ENCODE measurements at places on chromosomes 3 and 15.

GRCh38 chr15:85314633-85315032 is 65.8 kb upstream of the AKAP13 start:
- no peak for DNase-seq

DNA sequence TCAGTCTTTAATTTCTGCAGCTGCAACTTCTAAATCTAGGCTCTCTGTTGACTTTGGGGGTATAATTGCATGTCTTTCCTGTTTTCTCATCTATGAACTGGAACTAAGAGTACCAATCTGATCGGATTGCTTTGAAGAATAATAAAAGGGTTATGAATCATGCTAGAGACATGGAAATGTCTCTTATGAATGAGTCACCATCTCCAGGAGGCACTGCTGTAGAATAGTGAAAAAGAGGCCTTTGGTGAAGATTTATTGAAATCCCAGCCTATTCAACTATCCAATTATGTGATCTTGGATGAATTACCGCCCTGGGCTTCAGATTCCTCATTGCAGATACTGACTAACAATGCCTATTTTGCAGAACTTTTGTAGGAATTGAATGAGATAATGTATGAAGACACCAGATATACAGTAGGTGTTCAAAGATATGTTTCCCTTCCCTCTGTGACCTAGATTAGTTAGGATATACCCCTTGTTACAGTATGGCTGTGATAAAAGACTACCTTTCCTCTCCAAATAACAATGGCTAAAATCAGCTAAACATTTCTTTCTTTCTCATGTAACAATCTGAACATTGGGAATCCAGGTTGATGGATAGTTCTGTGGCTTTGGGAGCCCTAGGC is 11.5 kb upstream of the CMTM8 start:
- no peak for DNase-seq

GRCh38 chr3:99881121-99881524 is 63.5 kb downstream of the CMSS1 start:
- DNase-seq = no peak

DNA sequence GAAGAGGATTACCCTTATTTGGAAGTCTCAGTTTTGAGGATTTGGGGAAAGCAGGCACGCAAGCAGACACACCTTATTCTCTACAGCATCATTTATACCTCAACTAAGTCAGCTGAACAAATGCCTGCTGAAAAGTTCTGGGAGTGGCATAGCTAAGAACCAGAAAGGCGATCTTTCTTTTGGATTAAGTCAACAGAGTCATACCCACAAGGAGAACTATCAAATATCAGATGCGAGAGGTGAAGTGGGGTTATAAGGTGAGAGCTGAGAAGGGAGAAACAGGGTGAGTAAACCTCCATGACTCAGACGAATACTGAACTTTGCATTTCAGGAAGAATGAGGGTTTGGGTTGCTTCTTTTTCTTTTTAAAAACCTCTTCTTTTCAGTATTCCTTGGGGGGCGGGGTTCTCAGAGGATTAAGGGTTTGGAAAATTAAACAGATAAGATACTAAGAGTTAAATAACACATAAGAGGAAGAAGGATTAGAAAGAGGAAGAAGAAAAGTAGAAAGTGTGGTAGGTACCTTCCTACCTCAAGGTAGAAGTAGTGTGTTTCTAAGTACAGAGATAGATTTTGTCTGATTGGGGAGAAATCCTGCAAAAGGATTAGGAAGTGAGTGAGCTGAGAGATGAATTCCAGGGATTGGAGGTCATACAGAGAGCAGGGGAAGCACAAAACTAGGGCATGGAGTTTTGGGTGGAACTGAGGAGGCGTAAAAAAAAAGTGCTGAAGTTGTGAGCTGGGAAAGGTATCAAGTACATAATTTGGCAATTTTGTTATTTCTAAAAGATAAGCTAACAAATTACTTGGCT is 41.3 kb upstream of the ICE2 start:
- no peak for DNase-seq

- DNase-seq = no peak
These were observed 164.6 kb upstream of the LINGO1 start for GRCh38 chr15:77797270-77797669.

- DNase-seq = peak; percentile 32
These were observed 3.6 kb upstream of the GLCE start for GRCh38 chr15:69156736-69157381.

DNA sequence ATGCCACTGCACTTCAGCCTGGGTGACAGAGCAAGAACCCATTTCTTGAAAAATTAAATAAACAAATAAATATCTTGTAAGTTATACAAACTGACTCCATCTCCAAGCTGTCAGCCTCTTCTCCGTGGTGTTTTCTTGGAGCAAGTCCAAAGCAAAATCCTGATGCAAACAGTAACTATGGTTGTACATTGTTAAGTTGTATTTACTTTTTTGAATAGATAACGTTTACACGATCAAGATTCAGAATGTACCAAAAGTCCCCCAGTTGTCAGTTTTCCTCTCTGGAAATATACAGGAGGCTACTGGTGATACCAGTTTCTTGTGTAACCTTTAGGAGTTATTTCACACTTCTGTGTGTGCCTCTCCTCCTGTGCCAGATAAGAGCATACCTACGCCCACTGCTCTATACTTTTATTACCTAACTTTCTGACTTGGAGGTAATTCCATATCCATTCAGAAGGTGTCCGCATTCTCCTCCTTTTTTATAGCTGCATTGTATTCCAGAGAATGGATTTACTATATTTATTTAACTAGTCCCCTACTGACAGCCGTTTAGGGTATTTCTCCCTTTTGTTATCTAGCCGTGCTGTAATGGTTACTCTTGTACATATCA is 14.2 kb downstream of the CMTM7 start:
- DNase-seq = no peak

- DNase-seq = no peak
These were observed 102.1 kb downstream of the LINGO1 start for GRCh38 chr15:77530576-77530975.

GRCh38 chr15:76057332-76058000 is 2.3 kb upstream of the TMEM266 start:
- DNase-seq = no peak

- no peak for DNase-seq
These were observed 38.8 kb upstream of the B3GNT5 start for GRCh38 chr3:183214277-183214612.

- no peak for DNase-seq
These were observed 79.6 kb downstream of the CRYGS start for GRCh38 chr3:186464424-186465093.

DNA sequence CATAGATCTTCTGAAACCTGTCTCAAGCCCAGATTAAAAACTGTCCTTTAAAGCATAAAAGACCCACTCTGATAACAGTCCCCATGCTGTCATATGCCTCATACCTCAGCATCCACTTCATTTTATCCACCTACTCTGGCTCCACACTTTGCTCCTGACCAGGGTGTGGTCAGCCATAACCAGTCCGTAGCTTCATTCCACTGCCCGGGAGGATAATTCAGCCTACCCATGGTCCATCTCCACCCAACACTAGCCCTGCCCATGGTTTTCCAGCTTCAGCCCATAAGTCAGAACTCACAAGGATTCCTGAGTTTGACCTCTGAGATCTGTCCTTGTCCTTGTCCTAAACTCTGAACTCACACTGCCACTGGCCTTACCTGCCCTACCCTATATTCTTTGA is 262.1 kb upstream of the MANF start:
- no peak for DNase-seq

- DNase-seq = no peak
These were observed 12.5 kb downstream of the CHDH start for GRCh38 chr3:53833700-53834099.

DNA sequence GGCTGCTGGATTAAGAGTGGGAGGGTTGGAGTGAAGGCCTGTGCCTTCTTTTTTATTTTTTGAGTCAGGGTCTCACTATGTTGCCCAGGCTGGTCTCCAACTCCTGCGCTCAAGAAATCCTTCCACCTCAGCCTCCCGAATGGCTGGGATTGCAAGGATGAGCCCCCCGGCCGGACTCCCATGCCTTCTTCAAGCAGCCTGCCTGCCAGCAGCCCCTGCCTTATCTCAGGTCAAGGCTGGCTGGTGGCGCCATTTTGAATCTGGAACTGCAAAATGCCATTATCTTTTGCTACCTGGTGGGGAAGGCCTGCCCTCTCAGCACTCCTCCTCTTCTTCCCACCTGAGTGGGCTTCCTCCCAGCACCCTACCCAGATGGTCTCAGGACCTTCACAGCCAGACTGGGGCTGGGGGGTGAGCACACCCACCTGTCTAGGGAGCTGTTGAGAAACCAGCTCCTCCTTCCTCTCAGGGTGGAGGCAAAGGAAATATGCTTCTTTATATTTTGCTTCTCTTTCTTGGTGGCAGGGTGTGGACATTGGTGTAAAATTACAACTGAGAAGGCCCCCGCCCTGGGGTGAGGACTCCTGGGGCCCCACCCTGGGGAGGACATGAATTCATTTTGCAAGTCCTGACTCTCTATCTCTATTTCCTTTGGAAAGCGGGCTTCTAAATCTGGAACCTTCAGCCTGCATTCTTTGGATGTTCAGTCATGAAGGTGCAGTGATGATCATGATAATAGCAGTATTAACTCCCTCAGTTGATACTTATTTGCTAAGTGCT is 7.7 kb upstream of the FLNB start:
- no peak for DNase-seq

- DNase-seq = no peak
These were observed 144.1 kb upstream of the PEX5L start for GRCh38 chr3:180180795-180181194.

GRCh38 chr15:61541516-61541915 is 312.4 kb upstream of the RORA start:
- no peak for DNase-seq

DNA sequence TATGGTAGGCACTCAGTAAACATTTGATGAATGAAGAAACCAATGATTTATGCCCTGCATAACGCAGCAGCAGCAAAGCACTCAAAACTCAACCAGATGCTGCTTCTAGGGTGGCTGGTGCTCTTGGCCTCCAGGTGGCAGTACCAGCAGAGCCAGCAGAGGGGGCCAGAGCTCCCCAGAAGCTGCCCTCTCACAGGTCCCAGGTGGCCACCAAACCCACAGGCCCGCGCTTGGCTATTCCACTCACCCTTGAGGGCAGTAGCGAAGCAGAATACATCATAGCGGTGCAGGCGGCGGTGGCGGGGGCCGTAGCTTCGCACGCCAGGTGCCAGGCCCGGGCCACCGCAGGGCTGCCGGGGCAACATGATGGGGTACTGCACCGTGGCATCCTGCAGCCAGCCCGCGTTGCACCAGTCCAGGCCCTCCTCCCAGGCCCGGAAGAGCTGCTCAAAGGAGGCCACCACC is 16.6 kb downstream of the HAPLN3 start:
- DNase-seq = peak; percentile 2

DNA sequence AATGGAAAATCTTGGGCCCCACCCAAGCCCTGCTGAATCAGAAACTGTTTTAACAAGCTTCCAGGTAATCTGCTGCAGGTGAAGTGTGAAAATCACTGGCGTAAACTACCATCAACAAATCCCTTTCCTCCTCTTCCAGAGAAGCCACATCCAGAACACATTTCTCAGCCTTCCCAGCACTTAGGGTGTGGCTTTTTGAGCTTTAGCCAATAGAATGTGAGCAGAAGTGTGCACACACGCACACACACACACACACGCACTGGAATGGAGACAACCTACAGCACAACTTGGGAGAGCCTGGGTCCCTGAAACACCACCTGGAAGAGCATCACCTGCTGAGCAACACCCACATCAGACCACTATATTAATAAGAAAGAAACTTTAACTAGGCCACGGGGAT is 98.6 kb downstream of the OSBPL10 start:
- DNase-seq = no peak

DNA sequence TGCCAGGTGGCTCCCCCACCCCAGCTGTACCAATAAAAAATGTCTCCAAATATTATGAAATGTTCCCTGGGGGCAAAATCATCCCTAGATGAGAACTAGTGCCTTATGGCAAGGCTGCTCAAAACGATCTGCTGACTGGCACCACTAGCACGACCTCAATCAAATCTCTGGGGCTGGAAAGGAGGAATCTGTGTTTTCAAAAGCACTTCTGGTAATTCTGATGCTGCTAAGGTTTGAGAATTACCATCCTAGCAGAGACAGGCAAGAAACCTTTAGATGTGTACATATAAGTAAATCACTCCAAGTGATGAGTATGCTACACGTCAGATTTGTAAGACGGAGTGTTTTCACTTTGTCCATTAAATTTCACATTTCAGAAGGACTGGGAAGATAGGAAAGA is 360.1 kb upstream of the THRB start:
- no peak for DNase-seq

- no peak for DNase-seq
These were observed 93.6 kb upstream of the POU1F1 start for GRCh38 chr3:87370007-87370406.

GRCh38 chr3:131036986-131037385 is 10.3 kb downstream of the NEK11 start:
- DNase-seq = no peak

DNA sequence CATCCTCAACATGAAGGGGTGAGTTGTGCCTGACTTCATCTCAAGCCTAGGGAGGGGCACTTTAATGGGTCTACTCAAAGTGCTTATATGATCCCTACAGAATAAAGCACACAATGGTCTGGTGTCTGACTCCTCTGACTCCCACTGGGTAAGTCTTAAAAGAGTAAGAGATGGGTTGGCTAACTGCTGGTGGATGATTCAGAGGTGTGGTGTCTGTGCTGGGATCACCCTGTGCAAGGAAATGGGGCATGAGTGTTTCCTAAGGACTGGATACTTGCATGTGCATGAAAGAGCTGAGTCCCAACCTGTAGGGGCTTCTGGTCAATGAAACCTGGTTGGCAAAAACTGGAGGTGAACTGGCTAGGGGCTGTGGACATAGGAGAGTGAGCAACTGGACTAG is 158.8 kb downstream of the IL20RB start:
- DNase-seq = no peak

GRCh38 chr15:25863111-25863967 is at the start of gene ATP10A:
ATP10A (minus strand) TSS chr15:25863327; CDS start chr15:25863096, 231 bp downstream.
- no peak for DNase-seq

GRCh38 chr3:126945171-126945721 is 37.7 kb upstream of the PLXNA1 start:
- DNase-seq = no peak

GRCh38 chr15:74322558-74323180 is 44.8 kb downstream of the CYP11A1 start:
- DNase-seq = peak; percentile 22

GRCh38 chr3:66320390-66320789 is 99.6 kb downstream of the SLC25A26 start:
- no peak for DNase-seq

DNA sequence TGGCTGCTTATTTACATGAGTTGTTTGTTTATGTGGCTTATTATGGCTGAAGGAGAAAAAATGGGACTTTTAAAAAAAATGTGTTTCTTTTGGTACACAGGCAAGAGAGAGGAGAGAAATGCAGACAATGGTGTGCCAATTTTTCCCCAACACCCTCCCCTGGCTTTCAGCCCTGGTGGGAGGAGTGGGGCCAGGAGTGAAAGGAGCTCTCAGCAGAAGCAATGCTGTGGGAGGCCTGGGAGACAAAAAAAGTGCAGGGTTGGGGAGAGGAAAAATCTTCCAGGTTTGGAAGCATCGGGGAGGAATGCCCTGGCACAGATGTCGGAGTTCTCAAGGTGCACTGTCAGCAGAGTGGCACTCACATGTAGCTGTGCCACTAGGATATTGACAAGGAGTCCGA is 117.7 kb upstream of the FOXB1 start:
- no peak for DNase-seq
